NCI-H2171 treated with DMSO at 0.1 percent for 48 hours (cell line): ENCODE measurements at places on chromosomes 7 and 10.

GRCh38 chr7:149321978-149322541 lies 60.1 kb downstream of the ZNF783 start:
- no peak for DNase-seq

- DNase-seq: no peak
These were observed 20.3 kb downstream of the CFAP46 start for GRCh38 chr10:132921818-132922807.

DNA sequence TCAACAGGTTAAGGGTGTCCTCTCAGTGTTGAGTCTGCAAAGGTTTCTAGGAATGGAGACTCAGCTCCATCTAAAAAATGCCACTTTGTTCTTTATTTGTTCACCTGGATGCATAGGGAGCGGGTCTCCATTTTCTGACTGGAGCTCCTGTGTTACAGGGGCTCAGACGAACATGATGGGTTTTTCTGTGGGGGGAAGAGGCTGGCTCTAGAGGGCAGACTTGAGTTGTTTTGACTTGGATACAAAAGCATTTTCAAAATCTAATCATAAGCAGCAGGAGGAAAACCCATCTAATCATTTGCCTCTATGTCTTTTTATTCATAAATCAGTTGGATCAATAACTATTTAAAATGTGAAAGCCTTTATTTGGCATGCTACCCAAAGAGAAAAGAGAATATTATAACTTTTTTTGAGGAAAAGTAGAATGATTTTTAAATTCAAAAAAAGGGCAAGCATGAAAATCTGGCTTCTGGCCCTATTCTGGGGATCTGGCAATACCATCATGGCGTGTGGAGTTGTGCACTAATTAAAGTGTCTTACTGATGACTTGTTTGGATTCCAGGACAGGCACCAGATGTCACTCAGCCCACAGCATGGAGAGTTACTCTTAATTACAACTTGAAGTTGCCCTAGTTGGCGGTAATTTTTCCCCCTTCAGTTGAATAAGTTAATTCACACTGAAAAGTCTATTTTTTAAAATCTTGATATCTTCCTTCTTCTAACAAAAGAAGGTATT lies 594.9 kb downstream of the REEP3 start:
- DNase-seq: peak; percentile 20

- DNase-seq: no peak
These were observed 42.6 kb downstream of the FAM20C start for GRCh38 chr7:234708-235553.

DNA sequence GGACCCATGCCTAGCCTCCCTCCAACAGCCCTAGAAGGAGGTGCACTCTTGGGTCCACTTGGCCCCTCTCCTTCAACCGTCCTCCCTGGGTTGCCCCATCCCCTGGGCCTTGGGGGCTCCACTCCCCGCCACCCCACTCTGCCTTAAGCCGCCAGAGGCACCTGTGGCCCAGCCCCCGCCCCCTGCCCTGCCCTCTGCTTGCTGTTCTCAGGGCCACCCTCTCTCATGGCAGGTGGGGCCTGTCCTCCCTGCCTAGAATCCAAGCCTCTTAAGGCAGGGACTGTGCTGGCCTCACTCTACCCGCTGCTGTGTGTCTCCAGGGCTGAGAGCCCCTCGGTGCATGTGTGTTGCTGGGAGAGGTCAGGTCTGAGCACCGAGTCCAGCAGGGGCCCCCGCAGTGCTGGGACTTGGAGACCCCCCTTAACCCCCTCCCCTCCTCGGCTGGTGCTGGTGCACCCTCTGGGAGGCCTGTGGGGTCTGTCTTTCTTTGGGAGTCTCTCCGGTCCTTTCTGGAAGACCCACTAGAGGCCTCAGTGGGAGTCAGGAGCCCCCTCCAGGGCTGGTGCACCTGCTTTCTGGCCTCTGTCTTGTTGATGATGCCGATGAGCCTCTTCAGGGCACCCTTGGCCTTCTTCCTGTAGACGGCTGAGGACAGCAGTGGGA lies 43.8 kb downstream of the CFAP46 start:
- DNase-seq: no peak

DNA sequence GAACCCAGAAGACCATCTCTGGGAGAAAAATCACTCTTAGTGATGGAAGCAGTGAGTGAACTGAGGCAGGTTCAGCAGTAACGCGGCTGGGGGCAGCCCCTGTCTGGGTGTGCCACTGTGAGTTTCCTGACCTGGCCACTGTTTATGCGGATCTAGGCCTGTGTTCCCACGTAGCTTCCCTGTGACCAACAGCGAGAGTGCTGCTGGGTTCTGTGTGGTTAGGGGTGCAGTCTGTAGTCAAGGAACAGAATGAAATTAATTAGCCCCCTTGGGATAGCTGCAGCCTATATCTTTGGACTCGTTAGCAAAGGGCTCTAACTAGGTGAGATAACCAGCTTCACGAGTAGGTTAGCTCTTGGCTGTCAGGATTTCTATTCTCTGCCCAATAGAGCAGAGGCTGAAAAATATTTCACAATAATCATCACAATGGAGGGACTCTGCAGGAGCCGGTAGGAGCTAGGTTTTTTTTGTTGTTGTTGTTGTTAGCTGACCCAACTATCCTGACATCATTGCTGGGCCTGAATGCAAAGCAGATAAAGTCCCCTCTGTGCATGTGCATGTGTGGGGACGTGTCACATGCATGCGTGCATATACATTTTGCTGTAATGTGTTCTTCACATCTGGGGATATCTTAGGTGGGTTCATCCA lies 164.9 kb downstream of the TMEM178B start:
- DNase-seq: peak; percentile 18

GRCh38 chr10:50572017-50572491 lies 51.7 kb downstream of the SGMS1 start:
- DNase-seq: no peak

DNA sequence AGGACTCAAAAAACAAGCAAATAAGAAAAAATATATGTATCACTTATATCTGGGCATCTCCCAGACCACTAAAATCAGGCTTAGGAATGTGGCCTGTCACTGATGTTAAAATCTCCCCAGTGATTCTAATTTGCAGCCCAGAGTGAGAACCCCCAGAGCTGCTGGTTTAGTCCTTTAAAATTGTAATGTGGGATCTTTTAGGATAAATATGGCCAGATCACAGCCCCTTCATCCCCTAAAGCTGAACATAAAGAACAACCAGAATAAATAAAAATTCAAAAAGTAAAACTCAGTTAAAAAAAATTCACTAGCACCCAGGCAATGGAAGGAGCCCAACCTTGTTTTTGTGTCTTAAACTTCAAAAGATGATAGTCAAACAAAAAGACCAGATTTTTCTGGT lies 46.4 kb upstream of the MTURN start:
- no peak for DNase-seq

- DNase-seq: no peak
These were observed 237.4 kb downstream of the CAMK1D start for GRCh38 chr10:12586741-12587140.

- DNase-seq: no peak
These were observed 181.9 kb downstream of the KMT2E start for GRCh38 chr7:105195891-105196290.

DNA sequence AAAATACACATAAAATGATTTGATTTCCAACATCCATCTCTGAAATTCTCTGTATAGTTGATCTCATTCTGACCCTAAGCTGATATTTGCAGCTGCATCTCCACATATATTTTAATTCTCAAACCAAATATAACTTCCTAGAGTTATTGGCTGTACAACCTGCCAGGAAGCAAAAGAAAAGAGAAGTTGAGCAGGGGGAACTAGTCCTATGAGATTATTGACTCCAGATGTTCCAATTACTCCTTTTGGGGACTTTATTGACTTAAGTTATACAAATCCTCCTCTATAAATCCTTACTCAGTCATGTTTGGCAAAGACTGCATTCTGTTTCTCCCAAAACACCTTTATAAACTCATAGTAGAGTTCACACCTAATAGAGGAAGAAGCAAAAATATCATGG lies 599.4 kb upstream of the ANKRD30A start:
- no peak for DNase-seq

DNA sequence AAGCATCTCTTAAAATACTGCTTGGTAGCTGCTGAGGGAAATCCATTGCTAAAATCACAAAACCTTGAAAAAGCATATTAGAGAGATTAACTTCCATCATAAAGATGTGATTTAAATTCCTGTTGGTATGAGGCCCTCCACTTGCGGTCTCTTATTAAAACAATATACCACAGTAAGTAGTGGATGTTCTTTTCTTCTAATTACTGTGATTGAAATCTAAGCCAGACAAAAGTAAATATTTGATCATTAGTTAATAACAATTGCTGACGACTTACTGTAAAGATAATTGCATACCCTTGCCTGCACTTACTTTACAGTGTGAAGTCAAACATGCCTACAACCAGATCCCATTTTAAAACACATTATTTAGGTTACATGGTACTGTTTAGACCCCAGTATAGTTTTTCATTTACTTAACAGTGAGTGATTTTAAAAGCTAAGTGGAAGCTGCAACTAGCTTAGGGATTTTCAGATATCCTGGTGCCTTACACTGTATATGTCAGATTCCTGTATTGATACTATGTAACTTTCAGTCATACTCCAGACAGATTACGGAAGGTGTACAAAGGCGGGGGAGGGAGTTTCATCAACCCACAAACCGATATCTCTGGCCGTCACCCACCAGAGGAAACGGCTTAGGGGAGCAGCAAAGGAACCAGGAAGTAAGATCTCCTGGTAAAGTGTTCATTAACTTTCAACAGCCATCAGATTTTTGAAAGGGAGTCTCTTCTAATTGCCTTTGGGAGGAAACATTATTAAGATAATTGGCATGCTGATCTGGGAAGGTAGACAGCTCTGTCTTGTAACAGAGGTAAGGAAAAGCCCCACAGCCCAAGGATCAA lies 986 bp downstream of the NRP1 start:
- no peak for DNase-seq

- no peak for DNase-seq
These were observed 329.3 kb downstream of the ELMO1 start for GRCh38 chr7:37119296-37119860.

- no peak for DNase-seq
These were observed 21.7 kb downstream of the HIBADH start for GRCh38 chr7:27640884-27641574.

- no peak for DNase-seq
These were observed 744 bp downstream of the TRIP6 start for GRCh38 chr7:100867776-100868485.

GRCh38 chr7:77309714-77310220 lies 106.4 kb downstream of the GSAP start:
- DNase-seq: no peak

- DNase-seq: no peak
These were observed 150.9 kb upstream of the MTPN start for GRCh38 chr7:136128050-136128449.

DNA sequence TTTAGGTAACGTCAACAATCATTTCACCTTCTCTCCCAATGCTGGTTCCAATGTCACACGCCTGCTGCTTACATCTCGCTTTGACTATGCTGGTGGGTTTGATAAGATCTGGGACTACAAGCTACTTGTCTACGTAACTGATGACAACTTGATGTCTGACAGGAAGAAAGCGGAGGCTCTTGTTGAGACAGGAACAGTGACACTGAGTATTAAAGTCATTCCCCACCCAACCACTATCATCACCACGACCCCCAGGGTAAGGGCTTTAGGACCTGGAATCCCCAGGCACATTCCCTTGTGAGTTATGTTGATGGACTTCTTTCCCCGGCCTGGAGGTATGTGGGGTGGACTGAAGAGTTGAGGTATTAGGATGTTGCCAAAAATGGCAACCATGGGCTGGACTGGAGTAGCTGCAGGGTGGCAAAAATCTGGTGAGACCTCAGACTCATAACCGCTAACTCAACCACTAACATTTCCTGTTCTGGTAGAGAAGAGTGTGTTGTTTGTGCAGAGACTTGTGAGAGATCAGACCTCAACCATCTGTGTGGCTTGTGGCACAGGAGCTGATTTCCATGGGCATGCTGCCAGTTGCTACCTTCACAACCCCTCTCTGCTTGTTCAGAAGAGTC lies 59.2 kb downstream of the CDHR3 start:
- peak; percentile 89 for DNase-seq

DNA sequence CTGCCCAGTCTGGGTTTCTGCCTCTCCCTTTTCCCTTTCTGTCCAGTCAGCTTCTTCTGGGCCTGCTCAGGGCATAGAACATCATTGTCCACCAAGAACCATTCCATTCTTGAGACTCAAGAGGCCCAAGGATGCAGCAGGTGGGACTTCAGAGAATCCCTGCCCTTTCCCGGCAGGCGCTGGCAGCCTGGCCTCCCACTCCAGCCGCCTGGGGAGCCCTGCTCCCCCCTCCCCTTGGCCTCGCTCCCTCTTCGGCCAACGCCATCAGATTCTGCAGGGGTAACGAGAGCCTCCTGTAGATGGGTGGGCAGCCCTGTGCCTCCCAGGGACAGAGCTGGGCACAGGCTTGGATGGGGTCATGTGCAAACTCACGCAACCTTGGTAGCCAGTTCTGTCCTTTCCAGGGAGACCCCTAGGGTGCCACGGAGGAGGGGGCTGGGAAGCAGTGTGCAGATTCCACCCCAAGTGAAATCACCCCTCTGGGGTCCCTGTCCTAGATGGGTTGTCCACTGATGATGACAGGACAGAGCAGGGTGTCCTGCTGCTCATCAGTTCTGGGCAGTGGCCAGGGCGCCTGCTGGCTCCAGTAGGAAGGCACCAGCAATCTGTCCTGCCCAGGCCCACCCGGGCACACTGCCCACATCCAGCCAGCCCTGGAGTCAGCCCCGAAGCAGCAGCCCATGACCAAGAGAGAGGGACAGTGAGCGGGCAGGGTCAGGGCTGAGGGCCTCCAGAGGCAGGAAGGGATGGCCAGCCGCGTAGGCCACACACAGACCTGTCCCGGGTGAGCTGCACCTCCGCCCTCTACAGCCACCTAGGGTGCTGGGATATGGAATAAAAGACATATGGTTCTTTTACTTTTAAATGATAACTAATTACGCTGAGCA lies 47.7 kb downstream of the RASGEF1A start:
- no peak for DNase-seq

DNA sequence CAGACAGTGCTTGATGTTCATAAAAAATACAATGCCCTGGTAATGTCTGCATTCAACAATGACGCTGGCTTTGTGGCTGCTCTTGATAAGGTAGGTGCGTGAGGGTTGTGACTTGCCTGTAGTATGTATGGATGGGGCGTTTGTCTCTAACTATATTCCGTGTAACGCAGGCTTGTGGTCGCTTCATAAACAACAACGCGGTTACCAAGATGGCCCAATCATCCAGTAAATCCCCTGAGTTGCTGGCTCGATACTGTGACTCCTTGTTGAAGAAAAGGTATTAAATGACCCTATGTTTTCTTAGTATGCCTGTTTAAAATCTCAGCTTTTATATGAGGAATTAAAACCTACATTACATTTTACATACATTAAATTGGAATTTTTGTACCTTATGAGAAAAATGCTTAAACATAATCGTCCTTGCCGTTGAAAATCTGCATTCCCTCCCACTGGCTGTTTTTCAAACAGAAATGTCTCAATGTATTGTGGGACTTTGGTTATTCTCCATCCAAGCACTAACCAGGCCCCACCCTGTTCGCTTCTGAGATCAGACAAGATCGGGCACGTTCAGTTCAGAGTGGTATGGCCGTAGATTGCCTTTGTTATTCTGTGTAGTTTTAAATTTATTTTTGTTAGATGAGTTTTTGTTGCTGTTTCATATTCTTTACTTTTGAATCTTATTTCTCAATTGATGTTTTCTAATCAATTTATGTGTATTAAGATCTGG lies 85.3 kb downstream of the CUL1 start:
- DNase-seq: peak; percentile 77
